ENCODE measurements at places on chromosomes 3 and 15.

- no peak for DNase-seq
Measured at GRCh38 chr15:55496716-55497115, 11.3 kb downstream of the DNAAF4 start.

DNA sequence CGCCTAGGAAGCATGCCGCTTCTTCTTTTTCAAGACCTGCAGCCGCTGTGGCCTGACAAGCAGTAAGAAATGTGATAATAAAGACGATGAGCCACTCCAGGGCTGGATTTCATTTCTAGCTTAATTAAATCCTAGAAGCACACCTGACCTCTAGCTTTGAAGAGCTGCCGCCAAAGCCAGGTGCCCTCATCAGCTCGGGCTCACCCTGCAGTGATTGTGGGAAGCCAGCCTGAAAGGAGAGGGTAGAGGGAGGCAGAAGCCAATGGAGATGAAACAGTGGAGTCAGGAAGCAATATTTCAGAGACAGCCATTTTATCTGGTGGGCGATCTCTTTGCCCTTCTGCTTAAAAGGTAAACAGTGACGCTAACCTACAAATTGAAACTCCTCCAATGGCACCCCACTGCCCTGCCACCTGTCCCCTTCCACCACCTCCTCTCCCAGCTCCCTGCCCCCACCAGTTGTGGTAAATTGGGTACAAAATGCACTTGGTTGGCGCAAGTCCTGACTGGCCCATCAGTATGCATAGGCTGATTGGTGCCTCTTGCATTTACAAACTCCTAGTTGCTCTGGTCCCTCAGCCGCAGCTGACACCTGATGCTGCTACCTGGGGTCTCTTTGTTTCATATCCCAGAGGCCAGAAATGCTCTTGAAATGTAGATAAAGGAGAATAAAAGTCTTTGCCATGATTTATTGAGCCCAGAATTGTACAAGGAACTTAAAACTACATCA, 385.3 kb downstream of the PDCD6IP start:
- no peak for DNase-seq

DNA sequence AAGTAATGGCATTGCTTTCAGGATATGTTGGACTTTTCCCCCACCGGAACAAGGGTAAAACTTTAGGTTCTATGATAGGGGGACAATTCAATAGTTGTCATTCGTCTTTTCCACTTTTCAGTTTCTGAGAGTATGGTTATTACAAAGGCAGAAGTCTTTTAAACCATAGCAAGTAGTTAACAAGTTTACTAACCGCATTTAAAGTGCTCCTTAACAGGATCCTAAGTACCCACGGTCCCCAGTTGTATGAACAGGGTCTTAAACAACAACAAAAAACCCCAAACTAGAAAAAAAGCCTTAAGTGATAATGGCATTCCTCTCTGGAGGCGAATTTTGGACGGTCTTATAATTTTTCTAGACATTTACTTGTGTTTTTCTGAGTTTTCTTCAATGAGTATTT, 831 bp downstream of the IFT57 start:
- DNase-seq = no peak

DNA sequence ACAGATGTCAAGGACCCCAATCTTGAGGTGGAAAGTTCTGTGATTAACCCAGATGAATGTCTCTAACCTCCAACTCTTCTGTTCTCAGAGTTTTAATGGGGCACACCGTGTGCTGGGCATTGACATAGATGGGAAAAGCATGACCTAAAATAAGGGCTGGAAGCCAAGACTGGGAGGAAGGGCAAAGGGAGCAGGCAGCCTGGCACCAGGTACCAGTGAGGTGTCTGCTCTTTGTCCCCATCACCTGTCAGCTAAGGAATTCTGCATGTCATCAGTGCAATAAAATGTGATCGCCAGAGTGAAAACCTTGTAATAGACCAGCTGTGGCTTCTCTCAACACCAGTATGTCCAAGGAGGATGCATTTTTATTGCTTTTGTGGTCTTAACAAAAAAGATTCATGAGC, 143.5 kb upstream of the TPM1 start:
- no peak for DNase-seq

DNA sequence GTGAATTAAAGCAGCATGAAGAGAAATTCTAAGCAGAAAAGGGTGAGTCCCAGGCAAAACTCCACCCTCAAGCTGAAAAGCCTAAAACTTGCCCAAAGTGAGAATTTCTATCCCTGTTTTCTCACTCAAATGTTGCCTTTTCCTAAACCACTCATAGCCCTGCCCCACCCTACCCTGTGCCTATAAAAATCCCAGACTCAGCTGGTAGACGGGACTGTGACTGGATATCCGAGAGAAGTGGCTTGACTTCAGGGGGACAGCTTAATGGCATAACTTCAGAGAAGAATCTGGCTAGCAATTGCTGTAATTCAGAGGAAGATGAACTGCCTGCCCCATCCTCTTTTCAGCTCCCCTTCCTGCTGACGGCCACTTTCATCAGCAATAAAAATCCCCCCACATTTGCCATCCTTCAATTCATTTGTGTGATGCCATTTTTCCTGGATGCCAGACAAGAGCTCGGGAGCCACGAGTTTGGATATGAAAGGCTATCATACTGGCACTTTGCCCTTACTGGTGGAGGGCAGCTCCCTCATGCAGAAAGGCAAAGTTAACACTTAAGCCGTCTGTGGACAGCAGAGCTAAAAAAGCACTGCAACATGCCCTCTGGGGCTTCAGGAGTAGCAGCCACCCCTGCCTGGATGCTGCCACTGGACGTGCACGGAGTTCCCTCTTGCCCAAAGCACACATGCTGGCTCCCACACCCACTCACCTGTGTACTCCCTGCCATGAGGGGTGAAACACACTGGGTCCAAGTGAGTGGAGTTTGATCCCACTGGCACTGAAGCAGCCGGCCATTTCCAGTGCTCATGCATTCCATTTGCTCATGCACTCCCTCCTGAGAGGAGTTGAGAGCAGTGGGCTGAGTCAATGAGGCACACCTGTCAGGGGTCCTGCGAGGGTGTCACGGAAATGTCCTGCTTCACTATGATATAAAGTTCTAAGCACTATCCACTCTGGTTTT, 670.6 kb downstream of the PLOD2 start:
- DNase-seq = no peak

DNA sequence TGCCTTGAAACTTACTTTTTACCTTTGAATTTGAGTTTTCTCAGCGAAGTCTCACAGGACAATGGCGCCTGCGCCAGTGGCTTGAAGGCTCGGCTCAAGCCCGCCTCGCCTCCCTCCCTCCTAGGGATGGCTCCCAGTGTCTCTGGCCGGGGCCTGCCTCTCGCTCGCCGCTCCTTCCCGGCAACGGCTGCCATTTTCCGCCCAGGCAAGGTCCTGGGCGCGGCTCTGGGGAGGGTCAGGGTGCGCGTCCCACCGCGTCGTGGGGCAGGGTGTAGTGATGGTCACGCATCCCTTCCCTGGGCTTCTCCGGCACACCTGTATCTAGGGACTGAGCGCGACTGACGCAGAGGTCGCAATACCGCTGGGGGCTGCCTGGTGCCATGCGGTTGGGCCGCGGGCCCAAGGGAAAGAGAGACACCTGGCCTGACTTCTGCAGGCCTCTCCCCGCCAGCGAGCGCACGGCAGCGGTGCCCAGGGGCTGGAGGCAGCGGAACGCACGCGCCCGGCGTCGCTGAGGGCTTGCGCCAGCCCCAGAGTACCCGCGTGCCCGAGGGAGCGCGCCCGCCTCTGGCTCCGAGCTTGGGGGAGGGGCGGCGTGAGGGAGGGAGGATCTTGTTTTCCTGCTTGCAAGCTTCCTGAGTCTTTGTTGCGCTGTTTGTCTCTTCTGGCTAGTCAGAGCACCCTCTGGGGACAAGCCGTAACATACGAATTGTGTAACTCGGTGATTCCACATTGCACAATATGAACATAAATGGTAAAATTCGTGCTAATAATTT, 20.7 kb upstream of the FEM1B start:
- DNase-seq = peak; percentile 59

DNA sequence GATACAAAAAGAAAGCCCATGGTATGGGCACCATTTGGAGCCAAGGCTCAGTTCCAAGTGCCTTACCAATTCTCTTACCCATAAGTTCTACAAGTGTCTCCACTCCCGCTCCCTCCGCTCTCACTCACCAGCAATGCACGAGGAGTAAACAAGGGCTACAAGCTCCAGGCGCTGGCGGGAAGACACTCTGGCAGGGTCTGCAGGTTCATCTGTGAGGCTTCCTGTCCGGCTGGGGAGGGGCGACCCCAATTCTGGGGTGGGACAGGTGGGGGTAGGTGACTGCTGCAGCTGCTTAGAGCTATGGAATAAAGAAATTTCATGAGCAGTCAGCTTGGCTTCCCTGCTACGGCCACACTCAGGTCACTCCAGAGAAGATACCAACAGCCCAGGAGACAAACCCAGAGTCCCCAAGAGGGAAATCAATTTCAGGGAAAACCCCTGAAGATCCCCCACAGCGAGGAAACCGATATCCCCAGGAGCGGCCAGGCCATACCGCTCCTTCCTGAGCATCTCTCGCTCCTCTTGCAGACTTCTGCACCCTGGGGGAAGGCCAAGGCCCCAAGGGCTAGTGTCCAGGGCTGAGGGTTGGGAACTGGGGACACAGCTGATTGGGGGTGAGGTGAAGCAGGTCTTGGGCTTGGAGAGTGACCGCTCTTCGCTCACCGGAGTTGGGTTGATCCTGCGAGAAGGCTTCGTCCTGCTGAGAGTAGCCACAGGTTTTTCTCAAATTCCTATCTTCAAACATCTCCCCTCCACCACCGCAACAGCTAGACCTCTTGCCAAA, 1.4 kb downstream of the CDAN1 start:
- DNase-seq = no peak

DNA sequence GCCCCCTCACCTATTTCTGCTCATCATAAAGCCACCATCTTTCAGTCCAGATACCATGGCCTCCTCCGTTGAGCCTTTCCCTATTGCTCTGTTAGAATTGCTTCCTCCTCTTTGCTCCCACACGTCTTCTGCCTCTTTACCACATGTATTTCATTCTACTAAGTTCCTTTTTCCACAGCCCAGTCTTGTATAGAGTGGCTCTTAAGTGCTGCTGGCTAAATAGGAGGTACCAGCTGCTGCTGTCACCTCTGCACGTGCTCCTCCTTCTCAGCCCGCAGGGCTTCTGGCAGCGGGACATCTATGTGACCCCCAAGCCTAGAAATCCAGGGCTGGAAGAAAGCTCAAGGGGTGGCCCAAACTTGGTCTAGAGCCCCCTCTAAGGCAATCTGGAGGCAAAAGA, 38.8 kb upstream of the PLXND1 start:
- no peak for DNase-seq

DNA sequence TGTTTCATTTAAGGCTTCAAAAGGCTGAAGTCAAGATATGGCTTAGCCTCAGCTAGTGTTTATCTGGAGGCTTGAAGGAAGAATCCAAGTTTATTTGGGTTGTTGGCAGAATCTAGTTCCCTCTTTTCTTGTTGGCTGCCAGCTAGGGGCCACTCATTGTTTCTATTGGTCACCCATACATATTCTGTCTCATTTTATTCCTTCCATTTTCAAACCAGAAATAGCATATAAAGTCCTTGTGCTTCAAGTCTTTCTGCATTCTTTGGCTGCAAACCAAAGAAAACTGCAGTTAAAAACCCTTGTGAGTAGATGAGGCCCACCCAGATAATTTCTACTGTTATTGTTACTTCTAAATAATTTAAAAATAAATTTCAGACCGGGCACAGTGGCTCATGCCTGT, 301.7 kb downstream of the OXSM start:
- DNase-seq = no peak

DNA sequence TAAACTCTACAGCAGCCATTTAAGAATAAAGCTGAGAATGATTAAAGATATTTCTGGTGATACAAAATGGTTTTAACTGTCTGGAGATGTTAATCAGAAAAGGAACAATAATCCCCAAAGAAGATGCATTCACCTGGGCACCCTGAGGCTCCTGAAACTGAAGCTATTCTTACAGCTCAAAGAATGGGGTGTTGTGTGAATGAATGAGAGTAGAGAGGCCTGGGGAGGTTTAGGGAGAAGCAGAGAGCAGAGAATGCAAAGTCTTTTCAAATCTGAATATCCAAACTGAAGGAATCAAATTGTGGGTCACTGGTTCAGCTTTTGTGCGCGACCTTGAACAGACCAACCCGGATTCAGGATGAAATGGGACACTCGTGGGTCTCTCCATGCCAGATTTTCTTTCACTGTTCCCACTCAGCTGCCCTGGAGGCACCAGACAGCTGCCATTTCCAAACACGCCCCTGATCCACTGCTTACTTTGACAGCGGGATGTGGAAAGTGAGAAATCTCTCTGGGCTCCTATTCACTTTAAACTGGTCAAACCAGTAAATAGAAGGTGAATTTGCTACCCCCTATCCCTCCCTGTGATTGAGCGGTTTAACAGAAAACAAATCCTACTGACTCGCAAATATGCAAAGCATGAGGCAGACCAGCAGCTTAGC, 485.5 kb upstream of the THBS1 start:
- DNase-seq = no peak

DNA sequence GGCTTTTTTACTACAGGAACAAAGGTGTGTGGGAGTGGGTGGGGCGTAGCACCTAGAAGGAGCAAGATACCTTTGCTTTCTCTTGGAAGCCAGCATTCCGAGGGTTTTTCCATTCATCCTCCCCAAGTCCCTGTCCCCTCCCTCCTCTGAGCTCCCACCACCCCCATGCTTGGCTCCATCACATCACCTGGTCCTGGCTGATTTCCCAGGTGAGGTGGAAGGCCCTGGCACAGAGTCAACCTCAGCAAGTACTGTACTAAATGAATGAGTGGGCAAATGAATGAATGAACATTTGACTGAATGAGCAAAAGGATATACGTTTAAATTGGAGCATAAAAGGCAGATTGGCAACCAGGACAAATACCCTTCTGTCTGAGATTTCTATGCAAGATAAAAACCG, 45.4 kb downstream of the DZIP1L start:
- DNase-seq = no peak

DNA sequence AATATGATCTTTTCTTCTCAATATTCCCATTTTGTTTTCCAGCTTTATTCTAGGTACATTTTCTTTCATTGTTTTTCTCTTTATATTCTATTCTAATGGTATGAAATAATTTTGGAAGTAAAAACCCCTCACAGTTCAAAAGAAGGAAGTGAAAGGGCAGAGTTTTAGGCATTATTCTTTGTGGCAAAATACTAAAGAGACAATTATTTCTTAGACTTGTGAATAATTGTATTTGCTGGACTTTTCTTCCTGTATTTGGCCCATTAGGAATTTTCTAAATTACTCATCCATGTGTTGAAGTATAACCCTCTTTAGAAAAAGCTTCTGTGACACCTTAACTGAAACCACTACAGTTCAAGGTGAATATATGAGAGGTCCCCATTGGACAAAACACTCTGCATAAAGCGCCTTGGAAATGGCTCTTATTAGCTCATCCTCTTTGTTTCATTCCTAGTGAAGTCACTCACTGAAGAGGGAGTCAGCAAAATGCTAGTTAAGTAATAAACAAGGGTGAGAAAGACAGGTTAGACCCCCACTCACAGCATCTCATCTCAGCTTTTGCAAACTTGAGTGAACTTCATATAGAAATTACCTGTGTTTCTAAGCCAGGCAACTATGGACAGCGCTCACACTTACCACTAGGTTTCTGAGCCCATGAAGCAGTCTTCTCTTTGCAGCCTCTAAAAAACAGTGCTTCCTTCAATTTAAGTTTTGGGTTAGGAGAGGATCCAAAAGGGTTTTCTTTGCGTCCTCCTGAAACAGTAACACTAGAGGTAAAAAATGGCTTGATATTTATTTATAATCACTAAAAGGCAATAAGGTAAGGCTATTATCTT, 327.5 kb downstream of the ARPP21 start:
- no peak for DNase-seq

- DNase-seq = no peak
Measured at GRCh38 chr3:143252931-143253330, 133.4 kb downstream of the CHST2 start.

- DNase-seq = no peak
Measured at GRCh38 chr15:55685286-55685685, 57.7 kb downstream of the PRTG start.

All from NCI-H1436 treated with DMSO at 0.1 percent for 48 hours (cell line).